ENCODE measurements at places on chromosomes 12 and 14.

GRCh38 chr12:89117448-89118034, 234.8 kb downstream of the DUSP6 start:
- DNase-seq, result no peak

DNA sequence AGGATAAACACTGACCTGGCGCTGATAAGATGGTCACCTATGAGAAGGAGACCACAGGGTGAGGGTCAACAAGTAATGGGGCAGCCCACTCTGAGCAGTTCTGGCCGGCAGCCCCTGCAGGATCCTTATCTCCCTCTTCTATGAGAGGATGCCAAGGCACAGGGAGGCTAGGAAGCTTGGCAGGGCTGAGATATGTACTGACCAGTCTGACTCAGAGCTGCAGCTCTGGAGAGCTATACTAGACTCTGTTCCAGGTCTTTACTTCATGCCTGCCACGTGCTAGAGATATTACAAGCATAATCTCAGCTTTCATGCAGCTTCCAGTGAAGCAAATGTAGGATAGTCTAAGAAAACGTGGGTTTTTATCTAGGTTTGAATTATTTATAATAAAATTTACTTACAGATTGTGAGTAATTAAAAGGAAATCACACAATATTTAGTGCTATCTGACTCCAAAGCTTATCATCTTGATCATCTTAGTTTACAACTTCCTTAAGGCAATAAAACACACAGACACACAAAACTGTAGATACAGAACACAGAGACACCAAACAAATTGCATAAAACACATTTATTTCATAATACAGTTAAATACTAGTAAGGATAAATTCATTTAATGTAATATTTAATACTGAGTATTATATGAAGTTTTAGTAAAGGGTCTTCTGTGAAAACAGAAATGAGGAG, 32.3 kb downstream of the GIT2 start:
- no peak for DNase-seq

- DNase-seq, result no peak
Observed at GRCh38 chr12:71138011-71138410, 19.8 kb downstream of the TSPAN8 start.

DNA sequence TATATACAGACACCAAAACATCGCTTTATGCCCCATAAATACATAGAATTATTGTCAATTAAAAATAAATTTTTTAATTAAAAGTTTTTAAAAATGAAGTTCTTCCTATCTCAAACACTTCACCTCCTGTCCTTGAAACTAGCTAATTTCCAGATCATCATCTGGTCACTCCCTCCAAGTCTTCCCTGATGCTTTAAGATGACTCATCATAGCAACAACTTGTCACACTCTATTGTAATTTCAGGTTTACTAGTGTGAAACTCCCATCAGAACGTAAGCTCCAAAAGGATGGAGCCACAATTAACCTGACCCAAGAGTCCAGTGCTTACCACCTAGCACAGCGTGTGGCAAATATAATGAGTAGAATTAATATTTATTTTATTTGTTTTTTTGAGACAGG, 16.3 kb downstream of the GXYLT1 start:
- DNase-seq, result no peak

- no peak for DNase-seq
Observed at GRCh38 chr12:113382206-113382605, 21.5 kb downstream of the SDS start.

DNA sequence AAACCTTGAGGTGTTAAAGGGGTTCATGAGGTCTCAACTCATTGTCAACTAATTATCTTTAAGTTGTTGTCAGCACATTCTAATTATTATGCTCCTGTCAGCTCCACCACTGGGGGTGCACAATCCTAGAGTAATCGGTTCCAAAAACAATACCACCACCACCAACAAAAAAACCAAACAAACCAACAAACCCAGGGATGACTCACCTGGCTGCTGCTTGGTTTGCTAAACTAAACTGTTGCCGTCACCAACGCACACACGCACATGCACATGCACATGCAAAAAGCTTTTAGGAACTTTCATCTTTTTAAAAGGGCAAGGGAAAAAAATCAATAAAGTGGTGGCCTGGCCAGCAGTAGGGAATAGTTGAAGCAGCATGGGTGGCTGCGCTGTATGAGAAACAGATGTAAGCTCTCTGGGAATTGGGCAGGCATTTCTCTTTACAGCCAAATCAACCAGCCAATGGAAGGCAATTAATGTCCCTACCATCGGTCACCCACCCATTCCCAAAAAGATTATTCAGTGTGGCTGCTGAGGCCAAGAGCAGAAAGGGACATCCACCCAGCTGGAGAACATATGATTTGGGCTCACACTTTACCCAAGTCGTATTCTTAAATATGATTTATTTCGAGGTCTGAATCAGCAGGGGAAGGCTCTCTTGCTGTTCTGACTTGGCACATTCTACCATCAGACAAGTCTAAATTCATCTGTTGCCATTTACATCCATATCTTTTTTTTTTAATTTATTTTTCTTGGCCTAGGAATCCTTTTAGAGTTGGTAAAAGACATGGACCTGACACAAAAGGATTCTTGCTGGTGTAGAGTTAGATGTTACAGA, 20.0 kb downstream of the TMEM30B start:
- DNase-seq, result no peak

GRCh38 chr12:2960390-2960956, 1.3 kb downstream of the TEAD4 start:
- peak; percentile 2 for DNase-seq

DNA sequence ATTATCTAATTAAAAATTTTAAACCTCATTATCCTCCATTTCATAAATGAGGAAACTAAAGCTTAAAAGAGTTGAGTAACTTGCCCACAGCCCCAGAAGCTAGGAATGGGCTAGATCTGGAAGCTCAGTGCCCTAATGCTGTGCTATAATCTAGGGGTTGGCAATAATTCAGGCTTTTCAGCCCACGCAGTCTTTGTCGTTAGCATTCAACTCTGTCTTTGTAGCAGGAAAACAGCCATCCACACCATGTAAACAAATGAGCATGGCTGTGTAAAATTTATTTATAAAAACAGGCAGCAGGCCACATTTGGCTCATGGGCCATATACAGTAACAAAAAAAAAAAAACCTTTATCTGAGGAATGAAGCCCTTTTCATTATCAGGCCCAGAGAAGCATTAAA, 92.4 kb upstream of the OVCH1 start:
- DNase-seq, result no peak

DNA sequence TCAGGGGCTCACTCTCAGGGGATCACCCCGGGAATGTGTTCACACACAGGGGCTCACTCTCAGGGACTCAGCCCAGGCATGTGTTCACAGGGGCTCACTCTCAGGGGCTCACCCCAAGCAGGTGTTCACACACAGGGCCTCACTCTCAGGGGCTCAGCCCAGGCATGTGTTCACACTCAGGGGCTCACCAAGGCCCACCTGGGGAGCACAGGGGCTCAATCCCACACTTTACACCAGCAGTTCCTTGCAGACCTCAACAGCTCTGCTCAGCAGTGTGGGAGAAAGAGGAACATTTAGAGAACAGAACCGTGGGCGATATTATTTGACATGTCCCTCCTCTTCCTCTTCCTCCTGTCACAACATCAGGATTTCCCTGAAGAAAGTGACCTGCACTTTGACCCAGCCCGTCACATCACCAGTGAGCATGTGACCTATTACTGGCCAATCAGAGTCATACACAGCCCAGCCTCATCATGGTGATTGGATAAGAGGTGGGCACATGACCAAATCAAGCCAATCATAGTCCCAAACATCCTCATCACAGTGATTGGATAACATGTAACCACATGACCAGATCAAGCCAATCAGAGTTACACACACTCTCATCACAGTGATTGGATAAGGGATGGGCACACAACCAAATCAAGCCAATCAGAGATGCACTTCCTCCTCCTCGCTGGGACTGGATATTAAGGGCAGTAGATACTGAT, 359.4 kb upstream of the SFSWAP start:
- no peak for DNase-seq

DNA sequence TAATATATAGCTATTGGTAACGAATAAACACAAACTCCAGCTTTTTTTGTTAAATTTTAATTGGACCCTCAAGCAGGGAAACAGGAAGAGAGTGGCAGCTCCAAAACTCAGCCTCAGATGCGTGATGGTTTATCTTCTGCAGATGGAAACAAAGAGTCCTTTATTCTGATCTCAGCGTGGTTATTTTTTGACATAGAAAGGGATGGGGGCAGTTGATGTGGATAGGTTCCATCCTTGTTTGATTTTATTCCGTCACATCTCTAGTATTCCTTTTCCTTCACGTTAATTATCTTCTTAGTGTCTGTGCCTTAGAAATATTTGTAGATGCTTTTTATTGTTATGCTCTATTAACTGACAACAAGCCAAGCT, 447.6 kb upstream of the SEL1L start:
- no peak for DNase-seq

DNA sequence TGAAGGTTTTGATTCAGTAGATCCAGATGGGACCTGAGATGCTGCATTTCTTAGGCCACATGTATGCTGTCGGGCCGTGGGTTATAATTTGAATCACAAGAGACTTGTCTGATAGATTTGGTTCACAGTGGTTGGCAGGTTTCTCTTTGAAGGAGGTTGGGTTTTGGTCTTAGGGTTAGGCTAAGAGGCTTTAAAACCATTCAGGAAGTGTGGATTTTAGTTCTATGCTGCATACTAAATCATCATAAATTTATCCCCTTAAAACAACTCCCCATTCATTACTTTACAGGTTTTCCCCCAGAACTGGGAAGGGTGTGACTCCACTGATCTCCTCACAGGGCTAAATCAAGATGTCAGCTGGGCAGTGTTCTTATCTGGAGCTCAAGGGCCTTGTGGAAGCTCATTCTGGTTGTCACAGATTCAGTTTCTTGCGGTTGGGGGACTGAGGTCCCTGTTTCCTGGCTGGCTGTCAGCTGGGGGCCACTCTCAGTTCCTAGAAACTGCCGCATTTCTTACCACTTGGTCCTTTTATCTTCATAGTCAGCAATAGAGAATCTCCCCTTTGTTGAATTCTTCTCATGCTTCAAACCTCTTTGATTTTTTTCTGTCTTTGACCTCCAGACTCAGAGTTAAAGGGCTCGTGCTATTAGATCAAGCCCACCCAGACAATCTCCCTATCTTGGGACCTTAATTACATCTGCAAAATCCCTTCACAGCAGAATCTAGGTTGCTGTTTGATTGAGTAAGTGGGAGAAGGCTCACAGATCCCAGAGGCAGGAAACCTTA, 20.6 kb upstream of the PCNX1 start:
- no peak for DNase-seq

GRCh38 chr14:102883089-102883541, 39.3 kb upstream of the AMN start:
- no peak for DNase-seq

DNA sequence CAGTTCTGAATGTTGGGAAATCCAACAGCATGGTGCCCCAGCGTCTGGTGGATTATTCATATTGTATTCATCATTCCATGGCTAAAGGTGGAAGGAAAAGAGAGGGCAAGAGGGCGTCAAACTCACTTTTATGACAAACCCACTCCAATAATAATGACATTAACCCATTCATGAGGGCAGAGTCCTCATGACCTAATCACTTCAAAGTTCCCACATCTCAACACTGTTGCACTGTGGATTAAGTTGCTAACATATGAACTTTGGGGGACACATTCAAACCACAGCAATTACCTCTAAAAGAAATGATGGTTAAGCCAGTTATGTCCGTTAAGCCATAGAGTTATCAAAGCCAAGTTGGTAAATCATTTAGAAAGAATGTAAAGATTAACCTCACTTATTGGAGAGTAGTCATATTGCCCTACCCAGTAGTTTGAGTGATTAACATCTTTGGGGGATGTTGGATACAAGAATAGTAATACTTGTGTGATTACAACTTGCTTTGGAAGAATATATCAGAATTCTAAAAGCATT, 212.4 kb upstream of the FLRT2 start:
- no peak for DNase-seq

- DNase-seq, result no peak
Observed at GRCh38 chr14:24376448-24377070, 8.6 kb downstream of the NFATC4 start.

DNA sequence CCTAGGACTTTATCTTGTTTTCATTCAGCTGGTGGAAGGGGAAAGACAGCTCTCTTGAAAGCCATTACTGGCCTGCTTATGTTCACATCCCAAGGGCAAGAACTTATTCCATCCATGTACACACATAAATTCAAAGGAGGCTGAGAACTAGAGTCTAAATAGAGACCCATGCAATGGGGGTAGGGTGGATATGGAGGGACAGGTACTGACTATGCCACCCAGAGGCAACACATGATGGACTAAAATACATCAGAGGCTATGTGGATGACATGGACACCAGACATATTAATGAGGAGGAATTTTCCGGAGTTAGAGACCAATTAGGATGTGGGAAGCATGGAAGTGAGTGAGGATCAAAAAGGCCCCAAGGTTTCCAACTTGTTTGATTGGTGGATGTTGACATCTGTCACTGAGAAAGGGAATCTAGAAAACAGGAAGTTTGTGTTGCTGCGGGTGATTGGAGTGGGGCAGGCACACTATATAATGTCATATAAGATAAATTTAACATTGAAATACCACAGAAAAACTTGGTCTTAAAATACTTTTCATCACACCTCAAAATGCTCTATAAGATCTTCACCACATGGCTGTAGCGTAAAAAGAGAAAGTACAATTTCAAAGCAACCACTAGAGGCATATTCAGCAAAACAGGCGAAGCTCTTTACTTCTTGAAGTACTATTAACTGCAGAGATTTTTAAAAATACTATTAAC, 130.4 kb downstream of the GRIP1 start:
- DNase-seq, result no peak

DNA sequence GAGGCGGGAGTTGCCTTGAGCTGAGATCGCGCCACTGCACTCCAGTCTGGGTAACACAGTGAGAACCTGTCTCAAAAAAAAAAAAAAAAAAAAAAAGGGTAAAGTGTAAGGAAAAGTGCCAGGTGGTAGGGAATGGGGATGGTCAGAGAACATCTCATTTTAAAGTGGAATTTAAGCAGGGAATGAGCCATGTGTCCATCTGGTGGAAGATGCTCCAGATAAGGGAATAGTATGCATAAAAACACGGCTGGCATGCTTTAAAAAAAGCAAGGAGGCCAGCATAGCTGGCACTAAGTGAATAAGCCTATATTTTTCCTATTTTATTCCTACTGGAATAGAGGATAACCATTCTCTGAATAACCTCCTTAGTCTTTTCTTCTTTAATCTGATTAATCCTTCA, 33.7 kb downstream of the FAM186A start:
- no peak for DNase-seq

- DNase-seq, result no peak
Observed at GRCh38 chr12:60263161-60263560, 667.3 kb downstream of the SLC16A7 start.

GRCh38 chr14:96269359-96269710, 13.3 kb downstream of the BDKRB1 start:
- no peak for DNase-seq

DNA sequence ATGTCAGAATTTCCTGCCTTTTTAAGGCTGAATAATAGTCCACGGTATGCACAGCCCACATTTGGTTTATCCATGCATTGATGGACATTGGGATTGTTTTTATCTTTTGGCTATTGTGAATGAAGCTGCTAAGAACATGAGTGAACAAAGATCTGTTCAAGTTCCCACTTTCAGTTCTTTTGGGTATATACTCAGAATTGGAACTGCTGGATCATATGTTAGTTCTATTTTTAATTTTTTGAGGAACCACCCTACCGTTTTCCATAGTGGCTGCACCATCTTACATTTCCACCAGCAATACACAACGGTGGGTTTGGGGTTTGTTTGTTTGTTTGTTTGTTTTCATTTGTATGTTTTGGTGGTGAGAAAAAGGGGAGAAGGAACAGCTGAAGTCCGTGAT, 6.4 kb downstream of the GPR68 start:
- no peak for DNase-seq

- DNase-seq, result no peak
Observed at GRCh38 chr12:21301-22189, 45.0 kb upstream of the IQSEC3 start.

GRCh38 chr14:91415794-91416743, 1.6 kb downstream of the CCDC88C start:
- peak; percentile 32 for DNase-seq

Data from activated CD4-positive, alpha-beta T cell treated with anti-CD3 and anti-CD28 coated beads for 24 hours (primary cell).